ENCODE measurements at places on chromosomes 16 and 17.

- no peak for DNase-seq
These were observed 124.8 kb downstream of the STXBP4 start for GRCh38 chr17:55093353-55093752.

GRCh38 chr17:9527788-9528187, 47.8 kb downstream of the STX8 start:
- DNase-seq = no peak

DNA sequence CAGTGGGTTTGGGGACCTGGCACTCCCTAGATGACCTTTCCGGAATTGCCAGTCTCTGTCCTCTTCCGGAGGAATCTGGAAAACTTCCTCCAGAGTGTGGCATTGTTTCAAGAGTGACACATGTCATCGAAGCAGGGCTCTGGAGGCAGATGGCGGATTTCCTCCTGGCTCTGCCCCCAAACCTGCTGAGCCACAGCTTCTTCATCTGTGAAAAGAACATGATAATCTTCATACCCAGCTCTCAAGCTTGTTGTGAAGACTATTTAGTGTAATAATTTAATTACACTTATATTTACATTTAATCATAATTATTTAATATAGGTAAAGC, 19.7 kb upstream of the TEX2 start:
- DNase-seq = peak; percentile 30

DNA sequence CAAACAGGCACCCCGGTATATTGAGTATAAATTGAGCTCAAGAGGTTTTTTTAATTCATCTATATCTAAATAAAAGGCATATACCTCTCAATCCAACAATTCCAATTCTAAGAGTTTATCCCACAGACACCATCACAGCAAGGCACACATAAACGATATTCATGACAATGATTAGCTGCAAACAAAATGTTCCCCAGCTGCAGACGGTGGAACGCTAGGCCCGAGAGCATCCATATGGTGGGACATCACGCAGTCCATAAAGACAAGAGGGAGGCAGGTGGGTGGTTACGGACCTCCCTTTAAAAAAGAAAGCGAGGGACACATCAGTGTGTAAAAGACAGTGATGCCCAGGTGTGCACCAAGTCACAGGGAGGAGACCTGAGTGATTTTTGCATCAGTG, 28.1 kb downstream of the MEAK7 start:
- DNase-seq = no peak

DNA sequence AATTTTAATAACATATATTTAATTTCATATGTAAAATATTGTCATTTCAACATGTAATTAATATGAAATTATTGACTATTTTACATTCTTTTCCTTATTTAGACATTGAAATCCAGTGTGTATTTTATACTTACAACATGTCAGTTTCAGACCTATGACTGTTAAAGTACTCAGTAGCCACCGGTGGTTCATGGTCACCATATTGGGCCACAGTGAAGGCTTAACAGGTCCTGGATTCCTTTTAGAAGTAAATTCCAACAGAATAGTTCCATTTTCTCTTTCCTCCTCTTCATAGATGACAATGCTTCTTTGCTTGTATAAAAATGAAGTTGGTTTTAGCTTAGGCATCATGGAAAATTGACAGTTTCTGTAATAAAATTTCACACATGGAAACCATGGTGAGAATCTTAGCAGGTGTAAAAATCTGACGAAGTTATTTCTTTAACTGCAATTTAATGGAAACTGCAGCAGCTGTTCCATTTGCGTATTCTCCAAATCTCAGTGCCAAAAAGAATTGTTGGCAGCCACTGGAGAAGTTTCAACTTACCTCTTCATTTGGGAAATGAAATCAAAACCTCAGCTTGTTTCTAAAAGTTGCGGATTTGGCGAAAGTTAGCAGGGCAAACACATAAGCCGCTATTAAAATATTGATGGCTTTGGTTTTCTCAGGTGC, 231.1 kb downstream of the CDH13 start:
- no peak for DNase-seq

DNA sequence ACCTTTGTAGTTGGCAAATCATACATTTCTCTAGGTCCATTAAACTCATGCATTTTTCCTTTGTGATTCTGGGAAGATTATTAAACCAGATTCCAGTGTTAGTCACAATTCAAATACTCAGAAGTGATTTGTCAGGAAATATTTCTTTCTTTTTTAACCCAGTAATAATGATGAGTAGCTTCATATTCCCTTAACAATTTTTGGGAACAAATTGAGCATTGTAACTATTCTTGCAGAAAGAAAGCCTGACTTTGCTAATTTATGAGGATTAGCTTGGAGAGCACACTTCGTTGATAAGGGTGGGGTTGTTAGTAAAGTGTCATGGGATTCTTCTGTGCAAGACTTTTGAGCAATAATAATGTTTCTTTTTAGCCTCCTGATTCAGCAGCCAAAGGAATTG, 18.7 kb upstream of the KRT24 start:
- no peak for DNase-seq

All from dermis microvascular lymphatic vessel endothelial cell (primary cell).